ENCODE measurements at places on chromosomes 5 and 9.

DNA sequence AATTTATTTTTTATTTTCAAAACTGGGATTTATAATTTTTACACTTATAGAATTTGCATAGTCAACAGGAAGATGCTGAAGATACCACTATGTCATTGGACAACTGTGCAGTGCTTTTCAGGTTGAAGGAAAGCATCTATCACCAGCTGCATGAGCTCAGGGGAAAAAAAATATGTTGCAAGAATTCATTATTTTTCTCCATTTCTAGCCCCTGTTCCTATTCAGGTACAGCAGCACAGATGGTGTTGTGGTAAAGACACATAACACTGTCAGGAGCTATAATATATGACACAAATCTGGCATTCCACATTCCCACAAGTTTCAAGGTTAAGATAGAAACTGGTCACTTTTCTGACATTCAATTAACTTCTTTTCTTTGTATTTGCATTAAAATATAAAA, 1088.6 kb downstream of the MAT2B start:
- DNase-seq = no peak

DNA sequence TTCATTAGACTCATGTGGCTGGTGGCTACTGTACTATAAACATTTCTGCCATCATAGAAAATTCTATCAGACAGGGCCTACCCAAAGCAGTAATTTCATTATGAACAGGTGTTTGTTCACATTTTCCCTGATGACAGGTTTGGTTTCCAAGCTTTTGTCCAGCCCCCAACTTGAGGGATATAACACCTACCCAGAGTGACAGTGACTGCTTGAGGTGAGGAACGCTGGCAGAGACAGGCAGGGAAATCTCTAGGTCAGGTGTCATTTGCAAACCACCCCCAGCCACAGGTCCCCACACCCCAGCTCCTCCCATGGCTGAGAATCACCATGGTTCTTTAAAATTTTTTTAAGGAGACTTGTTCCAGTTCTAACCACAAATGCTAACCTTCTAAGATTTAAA, 25.5 kb downstream of the GOLM1 start:
- no peak for DNase-seq

DNA sequence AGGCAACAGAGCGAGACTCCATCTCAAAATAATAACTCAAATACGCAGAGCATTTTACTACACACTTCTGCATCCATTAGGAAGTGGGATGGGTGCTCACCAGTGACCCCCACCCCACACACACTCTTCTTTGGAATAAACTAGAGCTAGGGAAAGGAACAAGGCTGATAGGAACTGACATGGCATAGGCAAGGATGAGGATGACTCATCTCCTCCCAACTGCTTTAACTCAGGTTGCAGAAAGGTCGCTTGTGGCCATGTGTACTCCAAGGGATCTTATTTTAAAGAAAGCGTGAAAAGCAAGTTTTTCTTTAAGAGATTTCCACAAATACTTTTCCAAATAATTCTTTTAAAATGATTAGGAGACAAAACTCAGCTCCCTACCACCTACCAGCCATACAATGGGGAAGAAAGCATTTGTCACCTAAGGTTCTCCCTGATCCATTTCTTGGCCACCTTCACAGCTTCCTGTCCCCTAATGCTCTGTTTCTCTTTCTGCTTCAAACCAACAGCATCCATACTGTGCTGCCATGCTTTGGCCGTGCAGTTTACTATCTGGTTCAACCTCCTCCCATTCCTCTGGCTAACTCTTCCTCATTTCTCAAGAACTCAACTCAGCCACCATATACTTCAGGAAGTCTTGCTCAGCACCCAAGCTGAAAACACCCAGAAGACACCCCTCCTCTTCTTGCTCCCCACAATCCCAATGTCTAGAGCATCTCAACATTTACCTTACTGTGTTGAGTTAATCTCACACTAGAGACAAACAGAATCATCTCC, 211.9 kb downstream of the ACTL7B start:
- no peak for DNase-seq

DNA sequence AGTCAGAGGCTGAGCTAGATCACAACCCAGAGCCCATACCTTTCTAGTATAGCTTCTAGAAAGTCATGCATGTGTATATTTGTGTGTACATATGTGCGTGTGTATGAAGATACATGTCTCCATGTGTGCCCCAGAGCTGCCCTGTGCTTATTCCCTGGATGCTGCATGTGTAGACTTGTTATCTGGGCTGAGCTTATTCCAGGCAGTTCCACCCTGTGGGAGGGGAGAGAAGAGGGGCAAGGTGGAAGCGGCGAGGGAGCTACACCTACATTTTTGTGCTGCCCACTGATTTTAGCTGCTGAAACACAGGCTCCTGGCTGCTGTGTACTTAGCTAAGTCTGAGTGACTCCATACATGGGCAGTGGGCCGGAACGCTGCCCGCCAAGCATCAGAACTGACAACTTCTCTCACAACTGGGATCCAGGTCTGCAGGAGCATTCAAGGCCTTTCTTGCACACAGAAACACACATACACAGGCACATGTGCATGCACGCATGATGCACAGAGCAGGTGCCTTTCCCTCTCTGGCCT, 38.0 kb upstream of the XPA start:
- no peak for DNase-seq

Data from KBM-7 (cell line).